Hematopoietic multipotent progenitor cell treated with erythropoietin and hydrocortisone succinate and interleukin-3 and kit ligand, for 15 days (in vitro differentiated cells): ENCODE measurements at places on chromosomes 16 and 17.
A peak's percentile ranks its signal among the peaks of the same experiment; 100 is the strongest.

- DNase-seq, result no peak
Measured at GRCh38 chr17:33498069-33498468, 205.0 kb upstream of the ASIC2 start.

- DNase-seq, result no peak
Measured at GRCh38 chr17:4152471-4152870, 9.5 kb downstream of the CYB5D2 start.

DNA sequence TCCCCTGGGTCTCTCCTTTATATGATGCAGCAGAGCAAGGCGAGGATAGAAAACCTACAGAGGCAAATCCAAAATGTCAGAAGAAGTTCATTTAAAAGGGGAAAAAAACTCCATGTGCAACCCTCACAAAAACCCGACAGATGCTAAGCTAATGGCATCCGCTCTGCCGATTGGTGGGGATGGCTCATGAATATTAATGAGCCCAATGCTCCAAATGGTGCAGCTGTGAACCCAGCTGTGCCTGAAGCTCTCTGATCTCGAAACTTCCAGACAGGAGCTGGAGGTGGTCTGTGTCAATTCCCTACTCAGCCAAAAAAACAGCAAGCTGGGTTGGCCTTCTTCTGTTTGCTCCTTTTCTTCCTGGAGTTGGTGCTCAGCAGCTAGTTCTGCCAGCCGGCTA is 15.5 kb downstream of the SNX11 start:
- DNase-seq, result no peak

GRCh38 chr16:87070657-87071056 is 246.5 kb downstream of the C16orf95 start:
- no peak for DNase-seq

DNA sequence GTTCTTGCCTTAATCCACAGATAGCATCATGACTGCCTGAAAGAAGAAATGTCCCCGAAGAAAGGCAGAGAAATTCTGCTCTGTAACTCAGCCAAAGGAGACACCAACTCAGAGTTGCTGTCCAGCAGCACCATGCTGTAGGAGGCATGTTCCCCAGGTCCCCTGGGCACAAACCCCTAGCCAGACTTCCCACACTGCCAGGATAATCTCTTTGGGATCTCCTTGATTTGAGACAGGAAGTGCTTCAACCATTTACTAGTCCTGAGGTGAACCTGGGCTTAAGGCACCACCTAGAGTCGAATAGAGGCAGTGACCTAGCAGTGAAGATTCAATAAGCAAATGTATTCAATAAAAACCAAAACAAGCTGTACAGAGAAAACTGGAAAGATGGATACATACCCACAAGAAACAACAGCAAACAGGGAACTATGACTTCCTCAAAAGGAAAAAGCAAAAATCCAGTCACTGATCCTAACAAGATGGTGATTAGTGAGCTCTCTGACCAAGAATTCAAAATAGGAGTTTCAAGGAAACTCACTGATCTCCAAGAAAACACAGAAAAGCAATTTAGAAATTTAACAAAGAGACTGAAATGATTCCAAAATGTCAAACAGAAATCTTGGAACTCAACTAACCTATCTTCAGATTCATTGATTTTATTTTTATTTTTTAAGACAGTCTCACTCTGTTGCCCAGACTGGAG is 5.7 kb downstream of the OR4D2 start:
- no peak for DNase-seq

DNA sequence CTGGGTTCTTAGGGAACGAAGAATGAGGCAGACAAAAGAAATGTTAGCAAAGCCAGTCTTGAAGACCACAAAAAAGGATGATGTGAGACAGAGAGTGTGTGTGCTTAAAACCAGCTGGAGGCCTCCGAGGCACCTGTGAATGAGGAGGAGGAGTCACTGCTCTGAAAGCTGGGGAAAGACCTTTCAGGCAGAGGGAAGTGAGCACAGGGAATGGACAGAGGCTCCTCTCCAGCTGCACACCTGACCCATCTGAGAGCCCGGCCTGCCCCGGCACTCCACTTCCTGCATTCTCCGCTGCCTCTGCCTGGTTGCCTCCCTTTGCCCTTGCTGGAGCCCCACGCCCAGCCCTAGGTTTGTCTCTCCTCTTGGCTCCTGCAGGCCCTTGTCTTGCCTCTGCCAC is 55.2 kb upstream of the SREBF1 start:
- DNase-seq, result no peak

DNA sequence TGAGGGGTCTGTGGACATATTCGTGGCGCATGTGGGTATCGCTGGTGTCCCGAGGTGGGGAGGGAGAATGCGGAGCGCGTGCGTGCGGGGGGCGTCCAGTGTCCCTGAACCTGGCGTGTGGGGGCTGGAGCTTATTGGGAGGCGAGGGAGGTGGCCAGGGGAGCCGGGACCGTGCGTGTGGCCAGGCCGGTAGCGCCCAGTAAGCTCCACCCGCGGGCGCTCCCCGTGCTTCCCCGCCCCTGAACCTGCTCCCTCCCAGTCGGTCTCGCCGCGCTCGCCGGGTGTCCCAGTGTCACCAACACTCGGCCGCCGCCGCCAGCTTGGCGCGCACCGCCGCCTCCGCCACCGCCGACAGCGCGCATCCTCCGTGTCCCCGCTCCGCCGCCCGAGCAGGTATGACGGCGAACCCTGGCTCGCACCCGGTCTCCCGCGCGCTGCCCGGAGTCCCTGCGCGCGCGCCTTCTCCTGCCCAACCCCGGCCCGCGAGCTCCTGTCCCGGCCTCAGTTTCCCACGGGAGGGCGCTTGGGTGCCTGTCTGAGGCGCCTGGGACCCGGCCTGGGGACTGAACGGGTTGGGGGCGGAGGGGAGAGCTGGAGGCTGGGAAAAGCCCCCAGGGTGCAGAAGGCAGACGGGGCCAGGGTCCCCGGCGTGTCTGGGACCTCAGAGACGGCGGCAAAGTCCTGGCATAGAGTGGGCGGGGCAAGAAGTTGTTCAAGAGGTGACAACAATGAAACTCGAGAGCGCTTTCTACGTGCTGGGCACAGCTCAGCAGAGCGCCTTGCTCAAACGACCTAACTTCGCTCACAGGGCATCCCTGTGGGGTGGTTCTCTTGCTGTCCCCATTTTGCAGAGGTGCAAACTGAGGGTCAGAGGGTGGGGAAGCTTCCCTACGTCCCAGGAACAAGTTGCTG is at the start of gene SCNN1B:
Gene SCNN1B, plus strand, starts transcription at position 258 of the 912 bp plus-strand sequence. CDS start 46,298 bp downstream, outside the sequence.
- no peak for DNase-seq

- no peak for DNase-seq
Measured at GRCh38 chr16:67922221-67922620, 9.4 kb downstream of the CTRL start.

- peak; percentile 13 for DNase-seq
Measured at GRCh38 chr16:2155977-2156848, 631 bp downstream of the TRAF7 start.

GRCh38 chr16:69712277-69712676 is 14.1 kb downstream of the NQO1 start:
- no peak for DNase-seq

DNA sequence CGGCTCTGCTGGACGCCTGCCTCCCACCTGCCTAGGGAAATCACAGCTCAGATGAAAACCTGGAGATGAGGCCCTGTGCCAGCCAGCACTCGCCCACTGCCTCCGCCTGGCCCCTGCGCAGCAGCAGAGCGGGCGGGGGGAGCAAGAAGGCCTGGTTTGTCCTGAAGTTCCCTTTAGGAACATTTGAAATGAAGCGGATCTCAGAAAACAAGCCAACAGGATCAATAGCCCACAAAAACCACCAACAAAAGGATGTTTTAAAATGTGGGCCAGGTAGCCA is 48.0 kb downstream of the RBFOX3 start:
- DNase-seq, result no peak

DNA sequence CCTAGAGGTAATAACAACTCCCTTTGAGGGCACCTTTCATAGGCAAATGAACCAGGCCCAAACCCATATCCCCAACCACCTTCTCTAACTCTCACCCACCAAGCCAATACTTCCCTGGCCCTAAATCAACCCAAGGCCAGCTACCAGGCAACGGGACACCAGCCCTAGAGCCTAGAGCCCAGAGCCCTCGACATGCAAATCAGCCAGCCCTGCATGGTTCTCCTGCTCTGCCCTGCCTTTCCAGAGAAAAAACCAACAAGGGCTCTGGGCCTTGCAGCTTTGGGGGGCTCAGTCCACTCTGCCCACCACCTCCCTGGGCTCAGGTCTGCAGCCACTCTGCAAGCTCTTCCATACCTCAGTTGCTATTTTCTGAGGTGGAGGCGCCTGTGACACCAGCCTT is 55.0 kb downstream of the PITPNM3 start:
- DNase-seq, result no peak

DNA sequence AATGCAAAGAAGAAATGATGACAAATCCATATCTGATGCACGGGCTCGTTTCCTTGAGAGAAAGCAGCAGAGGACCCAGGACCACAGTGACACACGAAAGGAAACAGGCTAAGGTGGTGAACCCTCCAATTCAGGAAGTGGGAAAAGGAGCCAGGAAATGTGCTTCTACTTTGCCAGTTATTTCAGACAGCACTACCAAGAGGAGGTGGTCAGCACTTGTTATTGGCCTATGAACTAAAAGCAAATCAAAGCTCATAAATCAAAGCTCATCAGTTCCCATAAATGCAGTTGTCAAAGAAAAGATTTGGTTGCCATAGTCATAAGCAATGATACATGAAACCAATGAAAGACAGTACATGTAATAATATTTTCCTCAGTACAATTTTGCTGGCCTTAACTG is 12.6 kb upstream of the CLTC start:
- no peak for DNase-seq

- DNase-seq, result no peak
Measured at GRCh38 chr17:73571511-73572130, 72.6 kb downstream of the SDK2 start.

- DNase-seq, result peak; percentile 10
Measured at GRCh38 chr16:46973996-46974324, 486 bp upstream of the DNAJA2 start.

- peak; percentile 92 for DNase-seq
Measured at GRCh38 chr16:2251296-2252111, at the start of gene ECI1. Gene ECI1 (minus strand): TSS chr16:2251587. CDS start chr16:2251566, 21 bp downstream.
